ENCODE measurements at places on chromosomes 13 and 19.

GRCh38 chr13:21663197-21663596 is 7.7 kb upstream of the FGF9 start:
- DNase-seq, result no peak

GRCh38 chr19:3672993-3673392 is 27.3 kb downstream of the PIP5K1C start:
- DNase-seq, result no peak

- no peak for DNase-seq
Observed at GRCh38 chr13:23620613-23621315, 50.6 kb downstream of the TNFRSF19 start.

- DNase-seq, result no peak
Observed at GRCh38 chr19:58035863-58036262, 2.0 kb downstream of the ZSCAN1 start.

DNA sequence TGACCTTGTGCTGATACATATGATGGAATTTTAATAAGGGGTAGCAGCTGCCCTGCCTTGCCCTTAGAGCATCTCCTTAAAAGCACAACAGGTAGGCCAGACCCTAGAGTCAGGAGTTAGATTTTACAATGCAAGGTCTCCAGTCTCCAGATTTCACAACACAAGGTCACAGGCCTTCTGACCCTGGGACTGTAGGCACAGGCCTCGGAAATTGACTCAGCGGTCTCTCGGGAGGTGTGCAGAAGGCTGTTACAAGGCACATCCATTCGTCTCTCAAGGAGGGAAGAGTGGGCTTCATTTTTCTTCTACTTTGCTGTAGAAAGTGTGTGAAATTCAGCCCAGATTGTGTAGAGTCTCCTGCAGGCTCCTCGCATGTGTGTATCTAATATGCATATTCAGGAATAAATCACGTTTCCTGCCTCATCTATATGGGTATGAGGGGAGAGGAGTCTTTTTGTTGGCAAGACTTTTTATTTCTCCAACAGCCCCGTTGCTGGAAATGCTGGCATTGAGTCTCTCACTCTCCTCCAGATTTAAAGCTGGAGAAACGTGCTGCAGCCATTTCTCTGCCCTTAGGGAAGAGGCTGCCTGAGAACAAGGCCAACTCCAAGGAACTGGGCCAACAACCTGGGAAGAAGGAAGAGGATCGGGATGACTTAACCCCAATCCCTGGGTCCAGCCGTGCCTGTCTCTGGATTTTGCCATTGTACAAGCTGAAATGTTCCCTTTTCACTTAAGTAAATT is 24.5 kb downstream of the UQCRFS1 start:
- DNase-seq, result no peak

DNA sequence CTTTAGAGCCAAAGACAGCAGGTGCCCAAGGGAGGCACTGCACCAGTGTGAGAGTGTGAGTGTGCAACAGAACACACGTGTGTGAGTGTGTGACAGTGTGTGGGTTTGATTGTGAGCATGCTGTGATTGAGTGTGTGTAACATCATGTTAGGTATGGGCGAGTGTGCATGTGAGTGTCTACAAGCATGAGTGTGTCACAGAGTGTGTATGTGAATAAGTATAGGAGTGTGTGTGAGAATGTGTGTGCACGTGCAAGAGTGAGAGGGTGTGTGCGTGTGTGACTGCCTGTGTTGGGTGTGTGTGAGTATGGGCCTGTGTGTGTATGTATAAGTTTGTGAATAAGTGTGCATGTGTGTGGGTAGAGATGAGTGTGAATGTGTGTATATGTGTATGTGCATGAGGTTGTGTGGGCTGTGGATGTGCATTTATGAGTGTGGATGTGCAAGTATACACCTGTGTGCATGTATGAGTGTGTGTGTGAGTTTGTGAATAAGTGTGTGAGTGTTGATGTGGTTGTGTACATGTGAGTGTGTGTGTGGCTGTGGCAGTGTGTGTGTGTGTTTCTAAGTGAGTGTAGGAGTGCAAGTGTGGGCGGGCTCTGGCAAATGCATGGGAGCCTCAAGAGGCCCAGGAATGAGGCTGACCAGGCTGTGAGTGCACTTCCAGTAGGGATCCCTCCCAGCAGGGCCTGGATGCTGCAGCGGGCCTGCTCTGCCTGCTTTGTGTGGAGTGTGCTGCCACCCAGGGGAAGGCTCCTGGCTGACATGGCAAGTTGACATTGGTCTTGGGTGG is 198.4 kb downstream of the COL4A1 start:
- DNase-seq, result peak; percentile 90

GRCh38 chr13:41107584-41108014 is 25.0 kb downstream of the KBTBD6 start:
- DNase-seq, result no peak

DNA sequence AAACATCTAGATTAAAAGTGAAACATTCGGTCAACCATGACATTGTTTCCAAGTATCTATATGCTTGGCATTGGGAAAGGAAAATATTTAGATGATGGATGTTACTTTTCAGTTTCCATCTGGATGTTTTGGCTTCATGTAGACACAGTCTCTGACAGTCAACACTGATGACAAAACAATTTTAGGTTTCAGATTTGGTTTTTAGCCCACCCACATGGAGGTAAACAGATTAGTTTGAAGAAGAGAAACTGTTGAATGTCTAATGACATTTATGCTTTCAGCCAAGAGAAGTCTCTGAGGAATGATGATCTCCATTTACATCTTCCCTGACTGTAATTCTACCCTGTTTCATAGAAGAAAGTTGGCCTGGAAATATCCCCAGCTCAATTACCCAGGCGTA is 379.1 kb downstream of the SLITRK6 start:
- DNase-seq, result no peak

DNA sequence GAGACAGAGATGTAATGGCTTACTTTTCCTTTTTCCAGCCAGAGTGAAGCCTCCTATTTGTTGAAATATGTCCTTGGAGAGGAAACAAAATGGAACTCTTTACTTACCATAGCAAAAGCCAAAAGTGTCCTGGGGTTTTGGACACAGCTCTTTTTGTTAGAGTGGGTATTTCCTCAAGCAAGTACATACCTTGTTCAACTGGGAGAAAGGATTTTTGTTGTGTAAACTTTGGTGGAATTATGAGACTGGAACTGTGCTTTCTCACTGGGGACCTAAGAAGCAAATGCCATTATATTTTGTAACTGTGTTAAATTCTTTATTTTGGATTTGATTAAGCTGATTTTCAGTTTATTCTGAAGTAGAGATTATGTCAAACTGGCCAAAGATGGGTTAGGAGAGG is 58.4 kb downstream of the CYSLTR2 start:
- DNase-seq, result no peak

GRCh38 chr19:53172889-53173288 is 14.0 kb upstream of the ZNF347 start:
- DNase-seq, result peak; percentile 49

DNA sequence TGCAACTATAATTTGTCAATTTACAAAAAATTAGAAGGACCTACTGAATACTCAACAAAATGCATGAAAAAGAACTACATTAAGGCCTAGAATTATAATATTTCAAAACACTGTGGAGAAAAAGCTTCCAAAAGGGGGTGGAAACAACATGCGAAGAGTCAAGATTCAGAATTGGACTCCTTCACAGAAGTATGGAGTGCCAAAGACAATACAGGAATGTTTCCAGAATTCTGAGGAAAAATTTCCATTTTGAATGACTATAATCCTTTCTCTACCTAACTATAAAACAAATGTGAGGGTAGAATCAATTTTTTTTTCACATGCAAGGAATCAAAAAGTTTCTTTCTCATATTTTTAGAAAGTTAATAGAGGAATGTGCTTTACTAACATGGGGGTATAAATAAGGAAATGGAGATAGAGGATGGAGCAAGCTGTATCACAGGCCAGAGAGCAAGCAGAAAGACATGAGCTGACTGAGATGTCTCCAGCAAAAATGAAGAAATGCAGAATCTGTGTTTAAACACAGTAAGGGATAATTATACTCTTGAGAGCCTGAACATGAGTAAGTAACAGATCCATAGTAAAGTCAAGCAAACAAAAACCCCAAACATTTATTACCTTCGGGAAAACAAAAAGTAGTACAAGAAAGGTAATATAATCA is 39.5 kb upstream of the SMAD9 start:
- no peak for DNase-seq

GRCh38 chr19:8575467-8575997 is 1.7 kb downstream of the MYO1F start:
- DNase-seq, result peak; percentile 56

- DNase-seq, result no peak
Observed at GRCh38 chr13:22091222-22091970, 420.5 kb downstream of the FGF9 start.

DNA sequence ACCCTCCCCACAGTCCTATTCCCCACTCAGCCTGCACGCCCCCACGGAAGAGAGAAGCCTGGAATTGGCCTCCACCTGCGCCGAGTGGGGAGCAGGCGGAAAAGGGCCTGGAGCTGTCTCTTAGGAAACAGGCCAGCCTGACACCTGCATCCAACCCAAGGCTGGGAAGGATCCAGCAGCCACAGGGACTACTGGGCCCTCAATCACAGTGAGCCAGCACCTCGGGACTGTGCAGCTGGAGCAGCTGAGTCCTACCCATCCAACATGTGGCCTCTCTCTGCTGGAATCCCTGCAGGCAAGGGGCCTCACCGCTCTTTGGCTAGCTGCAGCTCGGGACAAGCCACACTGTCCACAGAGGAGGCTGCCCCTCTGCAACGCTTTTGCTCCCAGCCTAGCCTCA is 8.3 kb upstream of the EPHX3 start:
- no peak for DNase-seq

DNA sequence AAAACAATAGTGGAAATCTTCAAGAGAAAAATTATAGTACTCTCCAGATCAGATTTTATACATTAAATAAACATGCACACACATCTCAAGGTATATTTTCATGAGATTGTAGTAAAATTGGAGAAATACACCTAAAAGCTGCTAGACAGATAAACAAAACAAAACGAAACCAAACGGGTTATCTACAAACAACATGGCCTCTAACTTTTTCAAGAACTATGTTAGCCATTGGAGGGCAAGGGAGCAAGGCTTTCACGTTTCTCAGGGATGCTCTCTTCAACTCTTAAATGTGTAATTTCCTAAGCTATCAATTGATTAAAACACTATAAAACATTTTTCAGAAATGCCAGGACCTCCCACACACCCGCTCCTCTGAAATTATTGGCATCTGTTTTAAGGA is 1262.4 kb upstream of the PCDH20 start:
- DNase-seq, result no peak

GRCh38 chr13:44429311-44429710 is 55.7 kb downstream of the SERP2 start:
- no peak for DNase-seq

GRCh38 chr13:31111136-31111535 is 50.6 kb downstream of the HSPH1 start:
- DNase-seq, result peak; percentile 37

GRCh38 chr19:48807590-48808308 is 3.1 kb downstream of the BCAT2 start:
- DNase-seq, result no peak

GRCh38 chr19:16470911-16471811 is 609 bp downstream of the EPS15L1 start:
- DNase-seq, result peak; percentile 79

DNA sequence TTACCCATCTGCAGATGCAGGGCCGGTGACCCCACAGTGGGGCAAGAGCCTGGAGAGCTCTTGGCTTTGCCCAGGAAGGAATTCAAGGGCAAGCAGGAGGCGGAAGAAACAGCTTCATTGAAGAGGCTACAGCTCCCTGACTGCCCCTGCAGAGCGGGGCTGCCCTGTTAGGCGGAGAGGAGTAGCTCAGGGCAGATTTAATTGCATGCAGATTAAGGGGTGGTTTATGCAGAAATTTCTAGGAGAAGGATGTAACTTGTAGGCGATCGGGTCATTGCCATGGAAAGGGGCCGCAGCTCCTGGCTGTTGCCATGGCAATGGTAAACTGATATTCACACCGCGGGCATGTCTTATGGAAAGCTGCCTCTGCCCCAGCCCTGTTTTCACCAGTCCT is 94.1 kb downstream of the ATP11A start:
- no peak for DNase-seq

DNA sequence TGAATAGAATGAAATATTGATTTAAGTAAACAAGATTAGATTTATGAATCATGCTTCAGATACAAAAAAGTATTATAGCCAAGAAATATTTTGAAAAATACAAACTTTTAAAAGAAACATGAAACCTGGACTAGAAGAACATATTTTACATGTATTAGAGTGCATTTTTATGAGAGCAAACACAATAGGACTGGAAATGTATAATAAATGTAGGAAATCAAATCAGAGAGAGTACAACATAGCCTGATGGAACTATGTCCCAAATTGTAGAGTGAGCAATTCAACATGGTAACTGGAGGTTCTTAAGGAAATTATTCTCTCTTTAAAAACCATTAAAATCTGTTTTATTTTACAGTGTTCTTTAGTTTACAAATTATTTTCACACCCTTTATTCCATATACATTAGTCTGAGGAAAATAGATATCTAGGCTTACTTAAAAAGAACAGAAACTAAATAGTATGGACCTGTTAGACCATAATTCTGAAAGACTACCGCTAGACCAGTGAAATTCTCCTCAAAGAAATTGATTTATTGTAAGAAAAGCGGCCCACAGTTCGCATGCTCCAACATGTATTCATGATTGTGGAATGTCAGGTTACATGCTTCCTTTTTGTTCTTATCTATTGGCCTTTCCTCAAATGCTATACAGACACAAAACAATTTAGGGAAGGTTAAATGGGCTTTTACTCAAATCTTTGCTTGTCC is 1526.5 kb upstream of the SLC10A2 start:
- DNase-seq, result no peak

DNA sequence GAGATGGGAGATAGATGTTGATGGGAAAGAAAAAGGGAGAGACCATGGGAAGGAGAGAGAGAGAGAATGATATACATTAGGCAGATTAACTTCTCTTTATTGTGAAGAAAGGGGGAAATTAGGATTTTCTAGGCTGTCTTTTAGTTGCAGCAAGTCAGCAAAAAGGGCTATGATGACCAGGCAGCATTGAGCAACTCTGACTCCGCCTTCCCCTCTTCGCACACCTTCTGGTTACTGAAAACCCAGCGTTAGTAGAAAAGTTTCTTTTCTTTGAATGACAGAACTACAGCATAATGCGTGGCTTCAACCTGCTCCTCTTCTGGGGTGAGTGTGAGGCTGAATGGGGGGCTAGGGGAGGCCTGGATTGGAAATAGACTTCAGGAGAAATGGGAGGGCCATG is at the start of gene ADGRE1:
Gene ADGRE1 (plus strand): TSS at position 264 of the 400 bp plus-strand sequence. CDS start 30 bp downstream, at position 294.
- no peak for DNase-seq

GRCh38 chr13:98174307-98174706 is 2.8 kb downstream of the RNF113B start:
- peak; percentile 11 for DNase-seq

Measured in fibroblast of mammary gland (primary cell).